ENCODE measurements at places on chromosomes 12 and 14.

DNA sequence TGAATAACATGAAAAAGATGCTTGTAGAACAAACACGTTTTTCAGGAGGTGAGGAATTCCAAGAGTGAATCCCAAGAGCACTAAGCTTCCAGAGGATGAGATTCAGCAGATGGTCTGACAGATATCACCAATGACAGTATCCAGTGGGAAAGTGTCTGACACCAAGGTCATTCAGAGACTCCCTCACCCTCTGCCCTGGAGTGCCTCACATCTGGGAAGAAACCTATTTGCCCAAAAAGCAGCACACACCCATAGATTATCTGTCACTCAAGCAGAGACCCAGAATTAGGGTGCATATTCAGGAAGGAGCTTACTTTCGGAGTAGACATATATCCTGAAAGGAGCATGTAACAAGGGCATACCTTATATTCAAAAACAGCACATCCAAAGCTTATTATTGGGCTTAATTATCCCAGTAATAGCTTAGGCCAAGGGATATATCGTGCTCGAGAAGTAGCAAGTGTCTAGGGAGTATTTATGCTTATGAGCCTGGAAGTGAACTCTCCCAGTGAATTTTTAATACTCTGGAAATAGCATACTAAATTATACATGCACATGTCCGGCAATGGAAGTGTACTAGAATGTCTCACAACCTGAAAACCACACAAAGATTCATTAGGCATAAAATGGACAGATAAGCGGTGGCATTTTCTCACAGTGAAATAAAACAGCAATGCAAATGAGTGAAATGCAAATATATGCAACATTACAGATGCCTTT lies 998.1 kb upstream of the TMEM132C start:
- DNase-seq = no peak

DNA sequence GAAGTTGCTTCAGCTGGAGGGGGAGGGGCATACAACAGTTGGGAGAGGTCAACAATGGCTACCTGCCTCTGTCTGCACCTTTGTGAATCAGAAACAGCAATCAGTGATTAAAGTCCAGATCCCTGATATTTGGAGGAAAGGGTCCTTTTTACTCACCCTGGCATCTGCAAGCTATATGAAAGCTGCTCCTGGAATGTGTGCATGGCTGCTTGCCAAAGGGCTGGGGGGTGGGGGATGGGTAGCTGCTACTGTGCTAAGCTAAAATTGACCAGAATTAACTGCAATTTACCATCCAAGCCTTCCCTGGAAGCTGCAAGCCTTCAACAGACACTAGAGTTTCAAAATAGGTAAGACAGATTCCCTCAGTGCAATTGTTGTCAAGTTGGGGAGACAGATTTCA lies 13.5 kb upstream of the GTF2A1 start:
- DNase-seq = no peak

- DNase-seq = no peak
These were observed 381.7 kb downstream of the DIO2 start for GRCh38 chr14:79829405-79830166.

DNA sequence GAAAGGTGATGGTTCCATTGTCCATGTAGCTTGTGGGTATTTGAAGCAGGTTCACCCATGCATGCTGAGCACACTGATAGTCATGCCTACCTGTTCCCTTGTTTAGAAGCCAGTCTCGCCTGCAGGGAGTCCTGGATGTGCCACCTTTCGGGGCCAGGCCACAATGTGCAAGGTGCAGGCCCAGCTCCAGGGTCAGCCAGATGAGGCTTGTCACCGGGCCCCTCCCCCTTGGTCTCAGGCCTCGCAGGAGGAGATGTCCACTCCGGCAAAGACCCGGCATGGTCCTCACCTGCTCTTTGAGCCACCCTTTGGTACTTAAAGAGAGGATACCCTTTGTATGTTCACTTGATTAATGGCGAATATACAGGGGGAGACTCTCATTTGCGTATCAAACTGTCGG lies 140.4 kb upstream of the RTL1 start:
- DNase-seq = no peak

DNA sequence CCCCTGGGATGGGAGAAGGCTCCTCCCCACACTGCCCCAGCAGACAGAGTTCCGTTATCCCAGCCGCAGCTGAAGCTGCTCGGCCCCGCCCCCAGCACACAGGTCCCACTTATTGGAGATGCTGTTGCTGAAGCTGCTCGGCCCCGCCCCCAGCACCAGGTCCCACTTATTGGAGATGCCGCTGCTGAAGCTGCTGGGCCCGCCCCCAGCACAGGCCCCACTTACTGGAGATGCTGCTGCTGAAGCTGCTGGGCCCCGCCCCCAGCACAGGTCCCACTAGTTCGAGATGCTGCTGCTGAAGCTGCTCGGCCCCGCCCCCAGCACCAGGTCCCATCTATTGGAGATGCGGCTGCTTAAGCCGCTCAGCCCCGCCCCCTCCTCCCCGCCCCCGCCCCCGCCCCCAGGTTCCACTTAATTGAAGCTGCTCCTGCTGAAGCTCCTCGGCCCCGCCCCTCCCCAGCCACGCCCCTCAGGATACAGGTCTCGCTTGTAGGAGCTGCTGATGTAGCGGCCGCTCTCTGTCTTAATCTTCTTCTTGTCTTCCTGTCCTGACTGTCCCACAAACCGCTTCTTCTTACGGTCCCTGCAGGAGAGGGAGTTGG lies 12.0 kb downstream of the CFAP73 start:
- DNase-seq = no peak

GRCh38 chr12:62642486-62642885 lies 175.9 kb downstream of the MON2 start:
- DNase-seq = no peak

DNA sequence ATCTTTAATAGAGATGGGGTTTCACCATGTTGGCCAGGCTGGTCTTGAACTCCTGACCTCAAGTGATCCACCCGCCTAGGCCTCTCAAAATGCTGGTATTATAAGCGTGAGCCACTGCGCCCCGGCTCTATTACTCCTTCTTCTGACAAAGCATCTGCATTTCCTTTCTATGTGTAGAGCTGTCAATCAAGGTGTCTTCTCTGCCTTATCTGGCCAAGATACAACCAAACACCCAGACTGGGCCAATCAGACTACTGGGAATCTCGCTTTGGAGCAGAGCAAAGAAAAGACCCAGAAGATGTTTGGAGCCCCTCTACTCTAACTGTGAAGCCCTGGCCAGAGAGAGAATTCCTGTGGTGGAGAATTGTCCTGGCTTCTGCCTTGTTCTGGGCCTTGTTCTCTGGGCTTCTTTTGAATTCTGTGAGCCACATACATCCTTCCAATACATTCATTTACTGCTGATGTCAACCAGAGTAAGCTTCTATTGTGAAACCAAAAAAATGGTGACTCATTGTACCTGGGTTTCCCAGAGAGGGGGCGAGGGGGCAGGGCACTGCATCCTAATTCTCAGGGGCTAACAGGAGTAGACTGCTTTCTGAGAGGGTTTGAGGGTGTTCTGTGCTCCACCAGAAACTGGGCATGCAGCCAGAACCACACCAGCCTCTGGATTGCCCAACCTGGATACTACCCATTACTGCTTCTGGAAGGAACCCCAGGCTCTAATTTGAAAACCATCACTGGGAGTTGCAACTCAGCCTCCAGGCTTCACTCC lies 18.8 kb upstream of the FLVCR2 start:
- DNase-seq = no peak

Data from right renal pelvis (tissue), 4 donors.